Stimulated activated CD4-positive, alpha-beta T cell treated with anti-CD3 and anti-CD28 coated beads, Interleukin-1b, Interleukin-23, amount 100 ng/mL, for 4 hours (primary cell): ENCODE measurements at places on chromosomes 7 and 10.

- DNase-seq, result no peak
Measured at GRCh38 chr7:7707806-7708205, 10.6 kb downstream of the RPA3 start.

DNA sequence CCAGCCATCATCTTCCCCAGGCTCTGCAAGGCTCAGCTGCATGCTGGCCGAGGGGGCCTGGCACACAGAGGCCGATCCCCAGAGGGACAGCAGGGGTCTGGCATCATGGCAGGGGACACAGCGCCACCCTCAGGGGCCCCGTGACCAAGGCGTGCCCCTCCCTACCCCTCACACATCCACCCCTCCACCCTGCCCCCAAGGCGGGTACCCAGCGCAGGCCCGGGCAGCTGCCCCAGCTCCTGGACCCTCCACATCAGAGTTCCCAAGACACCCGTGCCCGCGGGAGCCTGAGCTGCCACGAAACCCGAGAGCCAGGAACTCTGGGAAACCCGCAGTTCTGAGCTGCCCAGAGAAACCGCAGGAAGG is 46.5 kb upstream of the TNRC18 start:
- DNase-seq, result no peak

GRCh38 chr7:137091396-137091795 is 222.9 kb downstream of the CHRM2 start:
- DNase-seq, result no peak

GRCh38 chr7:33757563-33758165 is 147.7 kb upstream of the BMPER start:
- no peak for DNase-seq

- DNase-seq, result no peak
Measured at GRCh38 chr10:48758411-48758810, 73.7 kb downstream of the WDFY4 start.

GRCh38 chr10:117967149-117967650 is 79.5 kb downstream of the RAB11FIP2 start:
- DNase-seq, result no peak

DNA sequence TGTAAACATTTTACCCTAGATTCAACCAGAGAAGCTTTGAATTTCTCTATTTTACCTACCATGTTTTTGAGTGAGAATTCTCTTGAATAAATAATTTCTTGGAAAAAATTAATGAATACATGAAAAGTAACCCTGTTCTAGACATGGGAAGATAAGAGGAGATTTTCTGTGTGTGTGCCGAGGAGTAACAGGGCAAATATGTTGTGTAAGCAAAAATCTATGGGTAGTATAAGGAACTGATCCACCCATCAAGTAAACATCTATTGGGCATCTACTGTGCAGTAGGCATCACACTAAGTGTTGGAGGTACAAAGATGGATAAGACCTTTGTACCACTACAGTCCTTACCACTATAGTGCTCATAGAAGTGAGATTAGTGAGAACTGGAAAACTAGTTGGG is 8.2 kb upstream of the NXPH1 start:
- DNase-seq, result no peak

- DNase-seq, result no peak
Measured at GRCh38 chr10:117360016-117360415, 15.2 kb downstream of the PDZD8 start.

DNA sequence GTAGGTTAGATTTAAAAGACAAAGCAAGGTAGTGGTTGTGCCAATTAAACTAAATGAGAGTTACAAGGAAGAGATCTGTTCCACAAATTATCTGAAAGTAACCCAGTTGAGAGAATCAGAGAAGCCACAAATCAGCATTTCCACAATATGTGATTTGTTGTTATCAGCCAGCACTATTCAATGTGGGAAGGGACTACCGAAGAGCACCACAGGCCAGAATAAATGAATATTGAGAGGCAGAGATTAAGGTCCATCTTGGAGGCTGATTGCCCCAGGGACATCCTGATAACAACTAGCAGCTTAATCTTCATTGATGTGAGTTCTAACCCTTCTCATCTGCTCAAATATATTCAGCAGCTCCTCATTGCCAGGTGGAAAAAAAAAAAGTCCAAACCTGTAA is 367.6 kb downstream of the MALRD1 start:
- no peak for DNase-seq
